T-helper 1 cell (primary cell): ENCODE measurements at places on chromosomes 16 and 17.

- no peak for DNase-seq
Measured at GRCh38 chr16:7382521-7382920, 49.9 kb downstream of the RBFOX1 start.

GRCh38 chr16:27445502-27446175 is 43.7 kb downstream of the IL21R start:
- DNase-seq, result no peak

DNA sequence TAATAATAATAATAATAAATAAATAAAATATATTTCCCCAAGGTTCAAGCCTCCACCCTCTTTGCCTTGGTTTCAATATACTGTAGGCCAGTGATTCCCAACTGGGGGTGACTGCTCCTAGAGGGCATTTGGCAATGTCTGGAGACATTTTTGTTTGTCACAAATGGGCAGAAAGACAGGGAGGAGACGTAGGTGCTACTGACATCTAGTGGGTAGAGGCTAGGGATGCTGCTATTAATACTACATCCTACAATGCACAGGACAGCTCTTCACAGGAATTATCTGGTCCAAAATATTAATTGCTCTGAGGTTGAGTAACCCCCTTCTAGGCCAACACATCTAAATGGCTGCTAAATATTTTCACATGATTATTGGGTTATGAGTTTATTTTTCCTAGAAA is 12.8 kb upstream of the PRR14 start:
- peak; percentile 46 for DNase-seq

- DNase-seq, result no peak
Measured at GRCh38 chr17:51006601-51007000, 114.1 kb downstream of the SPAG9 start.
